ENCODE measurements at places on chromosomes 3 and 15.

- no peak for DNase-seq
Measured at GRCh38 chr3:178672275-178672674, 136.0 kb downstream of the KCNMB2 start.

DNA sequence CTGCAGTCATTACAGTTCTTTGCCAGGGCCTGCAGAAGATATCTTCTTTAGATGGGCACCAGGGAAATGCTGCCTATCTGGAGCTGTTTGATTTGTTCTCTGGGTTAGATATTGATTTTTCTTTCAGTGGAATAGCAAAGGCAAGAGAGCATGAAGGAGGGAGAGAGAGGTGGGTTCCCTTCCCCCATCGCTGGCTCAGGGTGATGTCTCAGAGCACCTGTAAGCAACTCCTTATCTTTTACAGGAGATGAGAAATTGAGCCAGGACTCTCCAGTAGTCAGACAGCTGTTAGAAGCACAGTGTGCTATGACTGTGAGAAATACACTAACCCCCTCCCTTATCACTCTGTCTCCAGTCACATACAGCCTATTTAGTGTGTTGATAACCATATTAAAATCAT, 89.3 kb upstream of the SLC24A5 start:
- DNase-seq, result no peak

GRCh38 chr3:26105261-26105660, 315.4 kb downstream of the OXSM start:
- no peak for DNase-seq

DNA sequence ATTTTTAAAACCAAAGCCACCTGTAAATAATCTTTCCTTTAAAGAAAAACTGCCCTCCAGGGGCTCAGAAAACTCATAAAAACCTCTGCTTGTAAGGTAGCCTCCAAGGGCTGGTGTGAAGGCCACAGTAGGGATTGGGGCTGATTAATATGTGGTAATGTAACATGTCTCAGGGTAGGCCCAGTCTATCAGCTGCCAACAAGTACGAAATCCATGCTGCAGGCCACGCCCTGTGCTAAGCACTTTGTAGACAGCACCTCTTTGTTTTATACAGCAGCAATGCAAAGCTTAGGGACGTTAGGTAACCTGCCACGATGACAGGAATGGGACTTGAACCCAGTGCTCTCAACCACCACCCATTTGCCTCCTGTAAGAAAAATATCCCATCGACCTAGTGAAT, 65.6 kb upstream of the PRICKLE2 start:
- DNase-seq, result no peak

- DNase-seq, result no peak
Measured at GRCh38 chr3:69343875-69344274, 42.0 kb downstream of the FRMD4B start.

DNA sequence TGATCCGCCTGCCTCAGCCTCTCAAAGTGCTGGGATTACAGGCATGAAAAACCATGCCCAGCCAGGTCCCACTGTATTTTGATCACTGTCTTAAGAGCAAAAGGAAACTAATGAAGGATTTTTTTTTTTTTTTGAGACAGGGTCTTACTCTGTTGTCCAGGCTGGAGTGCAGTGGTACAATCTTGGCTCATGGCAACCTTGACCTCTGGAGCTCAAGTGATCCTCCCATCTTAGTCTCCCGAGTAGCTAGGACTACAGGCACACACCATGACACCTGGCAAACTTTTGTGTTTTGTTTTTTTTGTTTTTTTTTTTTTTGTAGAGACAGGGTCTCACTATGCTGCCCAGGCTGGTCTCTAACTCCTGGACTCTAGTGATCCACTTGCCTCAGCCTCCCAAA, 6.4 kb downstream of the EMC3 start:
- DNase-seq, result no peak

DNA sequence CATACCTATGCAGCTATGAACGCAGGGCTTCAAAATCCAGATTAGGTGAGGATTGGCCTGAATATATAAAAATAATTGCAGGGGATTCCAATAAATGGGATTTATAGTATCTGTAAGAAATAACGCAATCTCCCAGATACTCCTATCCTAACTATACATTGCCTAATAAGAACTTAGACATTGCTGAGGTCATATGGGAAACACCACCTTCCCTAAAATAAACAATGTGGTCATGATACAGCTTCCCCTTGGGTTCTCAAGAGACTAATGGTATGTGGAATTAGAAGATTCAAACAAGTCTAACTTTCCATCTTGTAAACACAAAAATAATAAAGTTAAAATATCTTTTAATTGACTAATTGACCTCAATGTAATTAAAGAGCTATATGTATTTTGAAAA, 28.2 kb downstream of the UBE3A start:
- no peak for DNase-seq

- no peak for DNase-seq
Measured at GRCh38 chr3:101817992-101818391, 31.3 kb upstream of the NFKBIZ start.

GRCh38 chr15:64843991-64844390, 2.3 kb downstream of the PLEKHO2 start:
- DNase-seq, result no peak

DNA sequence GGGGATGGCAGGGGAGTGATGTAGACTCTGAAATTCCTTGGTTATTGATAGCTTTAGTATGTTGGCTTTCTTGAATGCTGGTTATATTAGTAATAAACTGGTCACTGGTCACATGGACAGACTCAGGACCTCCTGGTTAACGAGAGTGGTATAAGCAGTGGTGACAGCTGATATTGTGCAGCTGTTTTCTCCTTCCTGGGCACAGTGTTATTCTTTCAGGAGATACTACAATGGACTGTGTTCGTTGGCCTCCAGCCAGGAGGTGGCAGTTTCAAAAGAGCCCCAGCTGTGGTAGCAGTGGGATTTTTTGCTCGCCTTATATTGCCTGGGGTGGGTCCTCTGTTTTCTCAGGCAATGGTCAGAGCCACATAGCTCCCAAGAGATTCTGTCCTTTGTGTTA, 181.6 kb upstream of the RBMS3 start:
- DNase-seq, result peak; percentile 67

DNA sequence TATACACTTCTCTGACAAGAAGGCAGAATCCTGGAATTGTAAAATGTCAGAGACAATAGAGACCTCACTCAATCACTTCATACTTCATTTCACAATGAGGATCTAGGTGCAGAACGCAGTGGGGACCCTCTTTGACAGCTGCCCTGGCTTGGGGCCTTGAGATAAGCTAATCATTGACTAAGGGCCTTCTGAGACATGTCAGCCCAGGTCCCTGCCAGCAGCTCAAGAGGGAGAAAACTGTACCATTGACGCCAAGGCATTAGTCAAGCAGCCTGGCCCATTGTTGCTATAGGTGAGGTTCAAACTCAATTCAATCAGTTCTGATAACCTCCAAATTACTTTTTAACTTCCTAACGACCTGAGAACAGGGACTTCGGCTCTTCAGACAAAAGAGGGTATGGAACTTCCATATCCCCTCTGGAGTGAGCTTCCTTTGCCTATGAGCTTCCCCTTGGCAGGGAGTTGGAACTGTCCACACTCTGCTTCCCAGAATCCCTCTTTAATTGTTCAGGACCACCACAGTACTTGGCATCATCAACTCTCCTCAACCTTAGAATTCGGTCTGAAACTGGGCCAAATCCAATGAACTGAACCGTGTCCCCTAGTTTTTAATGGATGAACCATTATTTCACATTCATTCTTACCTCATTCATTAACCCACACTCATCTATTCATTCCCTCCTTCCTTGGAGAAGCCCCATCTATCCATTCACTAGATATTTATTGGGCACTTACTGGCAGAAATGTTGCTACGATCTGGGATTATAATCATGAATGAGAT, 1.5 kb upstream of the CYP8B1 start:
- no peak for DNase-seq

DNA sequence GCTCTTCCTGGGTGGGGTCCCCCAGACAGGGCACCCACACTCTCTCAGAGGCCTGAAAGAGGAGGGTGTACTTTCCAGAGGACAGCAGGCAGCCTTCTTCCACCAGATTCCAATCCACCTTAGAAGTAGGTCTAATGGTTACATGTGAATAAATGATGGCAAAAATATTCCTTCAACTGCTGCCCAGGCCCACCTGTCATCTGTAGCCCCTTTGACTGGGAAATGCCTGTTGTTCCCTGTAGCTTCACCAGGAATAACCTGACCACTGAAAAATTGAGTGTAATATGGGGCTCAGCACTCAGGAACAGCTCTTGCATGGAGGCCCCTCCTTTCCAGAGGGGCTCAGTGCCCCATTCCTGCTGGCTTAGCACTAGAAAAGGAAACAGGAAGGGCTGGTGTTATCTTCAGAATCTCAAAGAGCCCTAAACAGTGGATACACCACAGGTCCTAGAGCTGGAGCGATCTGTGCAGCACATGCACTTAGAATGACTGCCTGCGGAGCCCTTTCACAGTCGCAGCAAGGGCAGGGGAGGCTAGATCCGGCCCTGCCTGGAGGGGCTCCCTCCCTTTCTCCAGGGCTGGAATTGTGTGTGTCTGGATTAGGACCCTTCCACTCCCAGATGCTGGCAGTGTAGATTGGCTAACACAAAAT, 32.1 kb downstream of the SLC22A14 start:
- DNase-seq, result no peak

- DNase-seq, result no peak
Measured at GRCh38 chr15:70410371-70410985, 312.8 kb upstream of the TLE3 start.

DNA sequence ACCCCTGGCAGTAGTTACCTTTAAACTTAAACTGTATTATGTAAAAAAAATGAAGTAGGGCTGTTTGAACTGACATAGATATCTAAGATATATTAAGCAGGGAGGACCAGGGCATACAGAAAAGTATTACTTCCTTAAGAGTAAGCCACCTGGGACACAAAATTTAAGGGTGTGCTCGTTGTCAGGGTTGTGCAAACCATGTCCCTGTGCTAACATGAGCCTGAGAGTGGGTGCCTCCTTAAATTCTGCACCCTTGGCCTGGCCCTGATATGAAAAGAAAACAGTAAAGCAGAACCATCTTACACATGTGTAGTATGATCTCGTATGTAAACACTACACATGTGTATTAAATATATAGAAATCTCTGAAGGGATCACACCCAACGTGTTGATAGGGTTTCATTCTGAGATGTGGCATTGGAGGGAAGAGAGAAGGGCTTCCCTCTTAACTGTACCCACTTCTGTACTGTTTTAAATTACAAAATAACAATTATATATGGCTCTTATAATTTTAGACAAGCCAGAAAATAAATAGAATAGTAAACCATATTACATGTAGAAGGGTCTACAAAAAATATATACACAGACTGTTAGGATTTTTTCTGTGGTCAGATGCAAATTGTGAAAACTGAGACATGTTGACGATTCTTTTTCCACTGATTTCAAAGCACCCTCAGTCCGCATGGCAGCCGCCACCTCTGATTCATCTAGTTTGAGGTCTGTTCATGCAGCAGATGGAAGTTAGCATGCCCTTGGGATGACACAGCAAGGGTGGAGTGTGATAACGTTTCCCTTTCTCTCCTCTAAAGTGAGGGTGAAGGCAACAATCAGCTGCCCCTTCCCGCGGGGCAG, 400.8 kb upstream of the PROK2 start:
- DNase-seq, result no peak

GRCh38 chr15:34233614-34234013, 8.8 kb downstream of the EMC4 start:
- no peak for DNase-seq

DNA sequence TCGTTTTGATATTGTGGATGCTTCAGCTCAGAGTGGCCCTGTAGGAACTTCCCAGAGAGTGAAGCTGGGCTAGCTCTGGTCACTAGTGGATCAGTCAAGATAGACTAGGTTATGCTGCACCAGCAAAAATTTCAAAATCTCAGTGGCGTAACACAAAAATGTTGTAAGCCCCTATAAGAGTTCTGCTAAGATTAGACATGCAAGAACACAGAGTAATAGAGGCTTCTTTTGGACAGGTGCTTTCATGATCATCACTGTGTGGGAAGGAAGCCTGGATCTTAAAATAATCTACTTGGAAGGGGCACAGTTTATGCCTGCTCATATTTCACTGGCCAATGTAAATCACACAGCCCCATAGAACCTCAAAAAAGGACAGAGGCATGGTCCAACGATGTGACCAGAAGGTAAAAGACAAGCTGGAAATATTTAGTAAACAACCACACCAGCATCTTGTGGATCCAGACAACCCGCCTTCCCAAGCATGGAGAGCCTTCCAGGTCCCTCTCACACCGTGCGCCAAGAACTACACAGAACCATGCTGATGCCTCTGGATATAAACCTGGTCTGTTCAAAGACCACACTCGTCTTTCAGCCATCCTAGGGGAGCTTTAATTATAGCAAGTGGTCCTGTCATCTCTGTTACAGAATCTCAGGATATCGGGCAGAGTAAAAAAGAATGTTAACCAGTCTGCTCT, 554.3 kb downstream of the EPHB1 start:
- no peak for DNase-seq

DNA sequence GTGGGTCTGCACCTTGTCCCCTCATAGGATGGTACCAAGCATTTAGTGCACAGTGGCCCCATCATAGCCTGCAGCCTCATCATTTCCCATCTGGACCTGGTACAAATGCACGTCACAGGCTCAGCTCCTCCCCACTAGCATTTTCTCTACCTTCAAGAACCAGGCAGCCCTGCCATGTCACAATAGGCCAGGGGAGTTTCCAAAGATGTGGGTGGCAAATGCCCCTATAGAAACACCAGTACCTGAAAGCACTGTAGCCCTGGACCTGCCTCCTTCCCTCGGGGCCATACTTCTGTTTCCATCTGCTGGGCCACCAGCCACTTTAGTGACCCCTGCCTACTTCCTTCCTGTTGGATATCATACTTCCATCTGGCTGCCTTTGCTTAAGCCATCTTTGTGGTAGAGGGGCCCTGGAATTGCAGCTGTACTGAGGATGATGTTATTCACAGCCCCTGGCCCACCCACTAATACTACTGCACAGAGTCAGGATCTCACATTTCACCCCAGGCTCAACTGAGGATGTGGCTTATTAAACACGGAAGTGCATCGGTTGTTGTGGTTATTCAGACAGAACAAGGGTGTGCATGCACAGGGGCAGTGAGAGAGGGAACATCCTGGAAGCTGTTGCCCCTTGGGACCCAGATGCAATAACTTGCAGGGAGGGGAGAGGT, 3.8 kb downstream of the TCTA start:
- DNase-seq, result no peak

DNA sequence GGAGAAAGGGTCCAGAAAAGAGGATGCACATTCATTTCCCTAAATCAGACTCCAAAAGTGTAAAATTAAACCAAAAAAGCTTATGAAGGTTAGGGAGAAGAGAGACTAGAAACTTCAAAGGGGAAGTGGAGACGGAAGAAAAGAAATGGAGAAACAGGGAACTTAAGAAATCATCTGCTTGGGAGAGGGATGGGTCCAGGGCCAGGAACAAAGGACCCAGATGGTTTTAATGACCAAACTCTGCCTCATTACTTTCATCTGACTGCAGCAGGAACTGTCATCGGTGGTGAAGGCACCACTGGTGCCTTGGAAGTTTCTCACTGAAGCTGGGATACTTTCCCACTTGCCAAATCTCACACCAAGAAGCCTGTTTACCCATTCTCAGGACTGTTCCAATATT, 70.5 kb upstream of the SLC4A7 start:
- DNase-seq, result no peak

GRCh38 chr3:44055951-44056350, 185.7 kb upstream of the TOPAZ1 start:
- no peak for DNase-seq
